ENCODE measurements at places on chromosomes 1 and 21.

GRCh38 chr21:36047139-36047538, 13.2 kb downstream of the SETD4 start:
- DNase-seq, result no peak

GRCh38 chr1:209446356-209446755, 137.2 kb upstream of the CAMK1G start:
- no peak for DNase-seq

DNA sequence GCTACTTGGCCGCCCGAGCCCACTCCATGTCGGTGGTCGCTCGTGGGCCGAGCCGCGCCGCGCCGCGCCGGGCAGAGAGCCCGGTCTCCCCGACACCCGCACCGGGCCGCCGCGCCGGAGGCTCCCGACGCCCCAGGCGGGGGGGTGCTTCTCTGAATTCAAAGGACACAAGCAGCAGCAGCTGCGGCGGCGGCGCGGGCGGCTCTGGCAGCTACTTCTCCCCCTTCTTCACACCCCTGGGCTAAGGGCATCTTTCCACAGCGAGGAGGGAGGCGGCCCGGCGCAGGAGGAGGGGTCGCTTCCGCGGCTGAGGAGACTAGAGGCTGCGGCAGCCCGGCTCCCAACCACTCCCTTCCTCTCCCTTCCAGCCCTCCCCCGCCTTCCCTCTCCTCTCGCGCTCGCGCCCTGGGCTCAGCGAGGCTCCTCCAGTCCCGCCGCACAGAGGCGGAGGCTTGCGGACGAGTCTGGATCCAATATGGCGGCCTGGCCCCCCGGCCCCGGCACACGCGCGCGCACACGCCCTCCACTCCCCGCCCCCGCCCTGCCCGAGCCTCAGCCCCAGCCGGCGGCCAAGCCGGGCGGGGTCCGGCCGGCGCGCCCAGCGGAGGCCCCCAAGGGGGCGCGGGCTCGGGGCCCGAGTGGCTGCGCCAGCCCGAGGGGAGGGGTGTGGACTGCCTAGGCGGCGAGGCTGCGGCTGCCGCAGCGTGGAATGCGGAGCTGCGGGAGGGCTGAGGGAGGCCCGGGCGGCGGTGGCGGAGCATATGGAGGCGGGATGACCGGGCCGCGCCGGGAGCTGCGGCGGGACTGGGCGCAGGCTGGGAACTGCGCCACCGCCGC, at the start of gene CDC42BPA:
TSS of gene CDC42BPA (minus strand) at position 477 of the 837 bp plus-strand sequence. CDS start 1,310 bp downstream, outside the sequence.
- DNase-seq, result no peak

DNA sequence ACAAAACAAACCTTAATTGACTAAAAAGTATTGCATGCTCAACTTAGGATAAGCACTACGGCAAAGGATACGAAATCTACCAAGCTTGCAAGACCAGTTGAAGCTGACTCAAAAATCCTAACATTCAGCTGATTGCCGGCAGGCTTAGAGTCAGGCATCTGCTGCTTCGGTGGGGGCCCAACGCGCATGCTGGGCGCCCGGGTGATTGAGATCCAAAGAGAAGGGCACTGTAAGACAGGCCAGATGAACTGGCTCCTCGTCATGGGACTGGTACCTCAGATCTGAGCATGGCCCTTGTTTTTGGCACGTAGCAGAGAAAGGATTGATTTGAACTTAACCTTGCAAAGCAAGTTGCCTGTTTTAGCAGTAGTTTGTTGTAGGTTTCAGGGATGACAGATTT, 86.6 kb downstream of the PRDM2 start:
- DNase-seq, result no peak

- DNase-seq, result no peak
These were observed 45.6 kb upstream of the RBM34 start for GRCh38 chr1:235206533-235207208.

- no peak for DNase-seq
These were observed 750.3 kb upstream of the ADGRL2 start for GRCh38 chr1:81050390-81050789.

GRCh38 chr1:2412773-2413494, 570 bp upstream of the PEX10 start:
- no peak for DNase-seq

- no peak for DNase-seq
These were observed 170.6 kb upstream of the ARHGEF16 start for GRCh38 chr1:3283849-3284248.

Measured in stimulated activated CD4-positive, alpha-beta T cell treated with anti-CD3 and anti-CD28 coated beads, Interleukin-1b, Interleukin-23, amount 100 ng/mL, for 1 hour (primary cell).